ENCODE measurements at places on chromosomes 2 and 18.

DNA sequence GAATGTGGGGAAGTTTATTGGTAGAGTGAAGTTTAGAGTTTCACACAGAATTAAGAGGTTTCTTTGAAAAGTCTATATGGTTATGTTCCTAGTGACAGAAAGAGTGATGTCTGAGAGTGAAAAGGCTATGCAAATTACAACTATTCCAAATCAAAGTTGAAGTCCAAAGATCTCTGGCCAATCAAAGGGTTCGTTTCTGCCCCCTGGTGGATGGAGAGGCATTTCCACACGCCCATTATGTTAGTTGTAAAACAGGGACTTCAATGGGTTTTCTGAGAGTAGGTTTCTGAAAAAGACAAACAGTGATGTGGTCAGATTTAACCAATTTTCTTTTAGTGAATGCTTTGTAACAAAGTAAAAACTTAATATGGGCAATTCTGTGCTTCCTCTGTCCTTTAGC lies 441.5 kb upstream of the POU3F3 start:
- DNase-seq, result peak; percentile 15

- no peak for DNase-seq
These were observed 48.9 kb downstream of the AGAP1 start for GRCh38 chr2:235542733-235543127.

DNA sequence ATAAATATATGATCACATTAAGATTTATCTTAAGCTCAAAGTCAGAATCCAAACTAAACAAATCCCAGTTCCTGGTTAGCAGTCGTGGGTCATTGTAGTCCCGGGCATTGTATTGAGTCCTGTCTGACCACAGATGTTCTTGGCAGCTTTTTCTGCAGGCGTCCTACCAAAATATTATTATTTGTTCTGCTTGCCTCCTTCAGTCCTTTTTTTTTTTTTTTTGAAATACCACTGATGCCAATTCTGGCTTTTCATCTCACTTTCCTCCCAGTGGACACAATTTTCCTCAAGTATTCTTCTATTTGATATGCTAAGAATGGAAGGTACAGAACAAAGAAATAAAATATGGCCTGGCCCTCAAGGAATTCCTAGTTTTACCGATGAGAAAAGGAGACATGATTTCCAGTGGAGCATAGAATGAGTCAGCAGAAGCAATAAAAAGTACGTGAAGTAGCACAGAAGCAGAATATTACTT lies 151.6 kb downstream of the CSRNP3 start:
- no peak for DNase-seq

- DNase-seq, result no peak
These were observed 102.1 kb downstream of the SNTG2 start for GRCh38 chr2:1052771-1053191.

- no peak for DNase-seq
These were observed 13.2 kb downstream of the CEP192 start for GRCh38 chr18:13004396-13004795.

Data from activated CD4-positive, alpha-beta T cell treated with anti-CD3 and anti-CD28 coated beads, Interleukin-2, Interleukin-4, amounts not matched to agents 100 ng/mL and 50 ng/mL, durations not matched to agents 16 hours and 8 hours (primary cell).